Pons (tissue), 1 donor: ENCODE measurements at places on chromosomes 11 and 22.

DNA sequence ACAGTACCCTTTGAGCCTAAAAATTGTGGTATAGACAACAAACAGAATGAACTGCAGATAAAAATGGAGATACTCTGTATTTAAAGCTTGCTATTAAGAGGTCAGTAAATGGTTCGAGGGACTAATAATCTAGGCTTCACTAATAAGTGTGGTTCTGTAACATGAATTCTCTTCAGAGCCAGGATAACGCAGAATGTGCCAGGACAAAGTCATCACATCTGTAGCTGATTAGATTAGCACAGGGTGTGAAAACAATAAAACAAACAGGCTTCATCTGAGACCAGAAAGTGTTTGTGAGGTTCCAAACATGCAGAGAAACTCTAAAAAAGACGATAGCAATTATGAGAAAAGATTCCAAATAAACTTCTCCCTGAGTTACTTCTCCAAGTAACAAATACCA lies 89.1 kb upstream of the LUZP2 start:
- no peak for DNase-seq

- DNase-seq: no peak
Measured at GRCh38 chr11:112339566-112339965, 78.9 kb upstream of the PLET1 start.

- no peak for DNase-seq
Measured at GRCh38 chr11:128732471-128733277, 38.8 kb downstream of the FLI1 start.

- DNase-seq: no peak
Measured at GRCh38 chr22:19063581-19064353, 58.4 kb downstream of the DGCR2 start.

DNA sequence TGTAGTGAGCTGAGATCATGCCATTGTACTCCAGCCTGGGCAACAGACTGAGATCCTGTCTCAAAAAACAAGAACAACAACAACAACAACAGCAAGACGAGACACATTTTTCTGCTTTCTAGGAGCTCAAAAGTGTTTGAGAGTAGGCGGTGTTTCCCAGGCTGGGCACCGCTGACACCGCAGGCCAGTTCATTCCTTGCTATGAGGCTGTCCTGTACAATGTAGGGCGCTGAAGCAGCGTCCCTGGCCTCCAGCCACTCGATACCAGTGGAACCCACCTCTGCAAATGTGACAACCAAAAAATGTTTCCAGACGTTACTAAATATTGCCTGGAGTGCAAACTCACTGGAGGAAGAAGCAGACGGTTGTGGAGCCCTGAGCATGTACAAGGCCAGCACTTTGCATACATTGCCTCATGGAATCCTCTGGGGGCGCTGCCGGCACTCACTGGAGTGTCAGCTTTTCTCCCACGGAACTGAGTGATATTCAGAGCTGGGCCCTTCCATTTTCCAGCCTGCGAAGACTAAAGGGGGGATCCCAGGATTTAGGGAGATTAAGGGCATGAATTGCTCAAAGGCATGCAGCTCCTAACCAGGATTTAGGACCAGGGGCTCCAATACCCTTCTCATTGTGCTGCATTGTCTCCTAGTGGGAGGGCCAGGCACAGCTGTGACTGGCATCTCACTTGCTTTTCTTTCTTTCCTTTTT lies 5.8 kb upstream of the MIEF1 start:
- DNase-seq: peak; percentile 95

DNA sequence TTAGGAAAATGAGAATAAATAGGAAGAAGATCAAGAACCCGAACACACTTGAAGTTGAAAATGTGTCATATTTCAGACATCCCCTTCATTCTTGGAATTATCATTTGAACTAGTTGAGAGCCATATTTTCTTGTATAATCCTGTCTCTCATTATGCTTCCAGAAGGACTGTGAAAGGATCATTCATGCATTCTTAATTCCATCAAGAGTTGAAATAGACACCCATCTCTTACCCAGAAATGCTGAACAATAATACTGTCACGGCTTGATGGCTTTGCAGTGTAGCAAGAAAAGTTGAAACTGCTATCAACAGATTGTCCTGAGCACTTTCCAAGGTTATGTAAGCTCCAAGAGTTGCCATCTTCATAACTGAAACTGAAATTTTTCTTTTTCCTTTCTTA lies 79.7 kb downstream of the ARHGAP42 start:
- no peak for DNase-seq

- DNase-seq: no peak
Measured at GRCh38 chr22:37731804-37732471, 35.1 kb downstream of the TRIOBP start.

DNA sequence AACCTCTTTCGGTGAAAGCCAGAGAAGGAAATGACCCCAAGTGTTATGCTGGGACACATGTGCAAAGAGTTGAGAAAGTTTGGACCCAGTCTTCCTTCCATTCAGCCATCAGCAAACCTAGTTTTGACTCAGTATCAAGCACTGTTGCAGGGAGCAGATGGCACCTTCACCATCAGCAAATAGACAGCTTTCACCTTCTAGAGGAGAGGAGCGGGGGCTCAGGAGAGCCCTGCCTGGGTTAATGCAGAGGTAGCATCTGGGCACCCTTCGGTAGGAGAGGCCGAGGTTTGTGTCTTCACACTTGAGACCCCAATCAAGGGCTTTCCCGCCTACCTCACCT lies 16.2 kb upstream of the MFRP start:
- DNase-seq: no peak

DNA sequence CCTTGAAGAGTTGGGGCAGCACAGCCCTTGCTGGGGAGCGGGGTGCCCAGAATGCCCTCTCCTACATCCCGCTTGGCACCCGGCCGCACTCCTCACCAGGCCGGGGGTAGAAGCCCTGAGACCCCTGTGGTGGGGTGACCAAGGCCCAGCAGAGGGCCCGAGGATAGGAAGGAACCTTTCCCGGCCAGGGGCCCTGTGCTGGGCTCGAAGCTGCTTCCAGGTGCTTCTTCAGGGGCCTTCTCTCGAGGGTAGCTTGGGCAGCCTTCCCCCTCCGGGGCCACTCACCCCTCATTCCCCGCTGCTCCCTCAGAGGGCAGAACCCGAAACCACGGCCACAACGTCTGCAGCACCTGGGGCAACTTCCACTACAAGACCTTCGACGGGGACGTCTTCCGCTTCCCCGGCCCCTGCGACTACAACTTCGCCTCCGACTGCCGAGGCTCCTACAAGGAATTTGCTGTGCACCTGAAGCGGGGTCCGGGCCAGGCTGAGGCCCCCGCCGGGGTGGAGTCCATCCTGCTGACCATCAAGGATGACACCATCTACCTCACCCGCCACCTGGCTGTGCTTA lies 752 bp downstream of the MUC2 start:
- no peak for DNase-seq

DNA sequence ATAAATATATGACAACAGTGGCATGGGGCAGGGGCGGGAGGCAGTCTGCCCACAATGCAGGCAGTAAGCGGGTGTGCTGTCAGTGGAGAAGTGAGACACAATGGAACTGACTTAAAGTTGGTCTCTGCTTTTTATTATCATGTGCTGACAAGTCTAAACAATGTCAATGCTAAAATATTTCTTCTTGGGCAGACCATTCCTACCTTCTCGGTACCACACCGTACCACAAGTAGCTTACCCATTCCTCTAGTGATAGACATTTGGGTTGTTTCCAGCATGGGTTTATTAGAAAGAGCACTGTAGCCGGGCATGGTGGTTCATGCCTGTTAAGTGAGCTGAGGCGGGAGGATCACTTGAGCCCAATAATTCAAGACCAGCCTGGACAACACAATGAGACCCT lies 2.6 kb upstream of the CHADL start:
- no peak for DNase-seq

DNA sequence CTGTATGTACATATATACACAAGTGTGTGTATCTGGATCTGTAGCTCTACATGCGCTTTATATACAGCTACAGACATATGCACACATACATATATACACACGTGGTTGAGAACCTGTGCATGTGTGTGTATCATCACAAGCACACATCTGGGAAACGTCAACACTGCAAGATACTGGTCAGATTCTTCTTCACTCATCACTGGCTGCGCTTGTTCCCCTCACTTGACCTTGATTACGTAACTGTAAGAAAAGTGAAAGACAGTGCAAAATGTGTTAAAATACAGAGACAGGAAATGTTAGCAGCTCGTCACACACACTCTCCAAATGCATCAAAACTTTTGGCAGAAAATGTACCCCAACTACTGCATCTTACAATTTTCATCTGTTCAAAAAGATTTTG lies 51.9 kb upstream of the MN1 start:
- DNase-seq: no peak

DNA sequence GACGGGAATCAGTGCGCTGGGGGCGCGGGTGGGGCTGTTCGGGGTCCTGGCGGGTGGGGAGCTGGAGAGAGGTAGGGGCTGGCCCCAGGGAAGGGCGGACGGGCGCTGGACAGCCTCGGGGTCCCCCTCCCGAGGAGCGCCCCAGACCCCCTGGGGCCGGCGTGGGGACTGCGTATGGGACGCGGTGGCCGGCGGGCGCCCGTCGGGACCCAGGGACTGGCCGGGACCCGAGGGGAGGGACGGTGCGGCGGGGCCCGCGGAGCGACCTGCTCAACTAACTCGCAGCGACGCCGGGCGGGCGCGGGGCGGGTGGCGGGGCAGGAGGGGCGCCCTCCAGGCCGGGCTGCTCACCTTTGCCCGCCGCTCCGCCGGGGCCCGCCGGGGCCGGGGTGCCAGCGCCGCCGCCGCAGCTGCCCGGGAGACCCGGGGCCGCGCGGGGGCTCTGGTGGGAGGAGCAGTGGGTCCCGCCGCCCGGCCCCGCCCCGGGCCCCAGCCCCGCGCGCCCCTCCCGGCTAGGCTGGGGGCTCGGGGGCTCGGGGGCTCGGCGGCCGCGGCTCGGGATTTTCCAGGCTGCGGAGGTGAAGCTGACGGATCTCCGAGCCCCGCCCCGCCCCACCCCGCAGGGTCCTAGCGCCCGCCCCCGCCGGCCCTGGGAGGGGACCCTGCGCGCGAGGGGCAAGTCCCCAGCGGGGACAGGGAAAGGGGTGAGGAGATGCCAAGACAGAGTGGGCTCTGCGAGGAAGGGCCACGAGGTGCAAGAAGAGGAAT lies 12.3 kb downstream of the STARD10 start:
- DNase-seq: no peak

- no peak for DNase-seq
Measured at GRCh38 chr11:94675813-94676212, 92.3 kb upstream of the AMOTL1 start.

- no peak for DNase-seq
Measured at GRCh38 chr11:13104619-13105236, 95.6 kb downstream of the RASSF10 start.

GRCh38 chr11:18540207-18541009 lies 13.7 kb upstream of the TSG101 start:
- DNase-seq: peak; percentile 42

DNA sequence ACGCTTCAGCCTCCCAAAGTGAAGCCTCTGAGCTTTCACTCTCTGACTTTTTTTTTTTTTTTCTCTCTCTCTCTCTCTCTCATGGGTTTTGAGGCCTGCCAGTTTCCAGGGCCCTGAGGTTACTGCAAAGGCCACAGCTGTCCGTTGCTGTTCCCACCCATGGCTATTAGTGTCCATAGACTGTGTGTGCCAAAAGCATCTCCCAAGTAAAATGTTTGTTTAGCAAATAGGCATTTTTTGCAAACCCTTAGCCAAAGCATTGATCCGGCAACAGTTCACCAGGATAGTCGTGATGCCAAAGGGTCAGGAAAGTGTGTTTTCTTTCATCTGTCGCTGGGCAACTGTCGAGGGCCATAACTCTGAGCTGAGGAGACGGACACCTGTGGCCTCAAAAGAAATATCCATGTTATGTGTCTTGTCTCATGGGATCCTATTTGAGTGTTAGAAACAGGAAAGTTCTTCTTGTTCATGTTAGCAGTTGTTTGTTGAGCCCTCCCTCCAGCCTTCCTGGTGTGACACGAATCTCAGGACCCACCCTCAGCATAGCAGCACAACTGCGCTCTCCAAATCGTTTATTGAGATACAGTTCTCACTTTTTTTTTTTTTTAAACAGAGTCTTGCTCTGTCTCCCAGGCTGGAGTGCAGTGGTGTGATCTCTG lies 18.4 kb downstream of the FADS2 start:
- DNase-seq: no peak

- no peak for DNase-seq
Measured at GRCh38 chr11:27241311-27242122, 121.5 kb downstream of the CCDC34 start.

DNA sequence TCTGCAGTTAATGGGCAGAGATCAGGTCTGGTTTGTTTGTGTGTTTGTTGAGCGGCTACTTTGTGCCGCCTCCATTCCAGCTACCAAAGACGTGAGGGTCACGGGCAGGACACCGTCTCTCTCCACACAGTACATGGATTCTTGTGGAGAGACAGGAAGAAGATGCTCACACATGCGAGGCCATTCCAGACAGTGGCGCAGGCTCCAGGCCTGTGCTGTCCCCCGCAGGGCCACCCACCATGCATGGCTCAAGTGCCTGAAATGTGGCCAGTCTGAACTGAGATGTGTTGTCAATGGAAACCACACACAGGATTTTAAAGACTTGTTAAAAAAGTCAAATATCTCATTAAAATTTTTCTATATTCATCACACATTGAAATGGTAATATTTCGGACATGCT lies 848.3 kb downstream of the TBC1D22A start:
- DNase-seq: no peak

GRCh38 chr11:132859306-132859705 lies 673.0 kb downstream of the OPCML start:
- DNase-seq: no peak

DNA sequence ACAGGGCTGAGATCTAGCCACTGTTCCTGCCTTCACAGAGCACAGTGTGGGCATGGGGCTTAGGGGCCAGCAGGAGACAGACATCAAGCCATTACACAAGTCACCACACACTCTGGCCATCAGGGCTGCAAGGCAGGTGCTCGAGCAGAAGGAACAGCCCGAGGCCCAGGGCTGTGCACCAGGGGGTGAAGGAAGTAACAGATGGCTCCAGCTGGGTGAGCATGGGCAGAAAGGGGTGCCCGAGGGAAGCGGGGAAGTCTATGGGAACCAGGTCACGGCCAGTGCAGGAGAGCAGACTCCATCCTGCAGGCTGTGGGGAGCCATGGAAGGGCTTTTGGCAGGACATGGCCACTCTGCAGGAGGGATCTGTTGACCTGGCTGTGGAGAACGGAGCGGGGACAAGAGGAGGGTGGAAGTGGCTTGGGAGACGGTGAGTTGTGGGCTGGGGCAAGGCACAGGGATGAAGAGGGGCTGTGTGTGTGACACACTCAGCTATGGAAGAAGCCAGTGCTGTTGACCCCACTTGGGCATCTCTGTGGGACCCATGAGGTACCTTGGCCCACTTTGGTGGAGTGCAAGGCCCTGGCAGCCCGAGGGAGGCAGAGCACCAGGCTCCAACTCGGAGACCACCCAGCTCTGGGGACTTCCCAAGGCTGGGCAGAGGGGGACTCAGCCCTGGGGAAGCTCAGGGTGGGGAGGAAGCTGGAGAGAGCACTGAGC lies 3.6 kb downstream of the C11orf68 start:
- DNase-seq: no peak
